Fibroblast of villous mesenchyme (primary cell): ENCODE measurements at places on chromosomes 4 and X.

GRCh38 chr4:5125321-5125720 is 74.0 kb downstream of the STK32B start:
- DNase-seq: no peak

DNA sequence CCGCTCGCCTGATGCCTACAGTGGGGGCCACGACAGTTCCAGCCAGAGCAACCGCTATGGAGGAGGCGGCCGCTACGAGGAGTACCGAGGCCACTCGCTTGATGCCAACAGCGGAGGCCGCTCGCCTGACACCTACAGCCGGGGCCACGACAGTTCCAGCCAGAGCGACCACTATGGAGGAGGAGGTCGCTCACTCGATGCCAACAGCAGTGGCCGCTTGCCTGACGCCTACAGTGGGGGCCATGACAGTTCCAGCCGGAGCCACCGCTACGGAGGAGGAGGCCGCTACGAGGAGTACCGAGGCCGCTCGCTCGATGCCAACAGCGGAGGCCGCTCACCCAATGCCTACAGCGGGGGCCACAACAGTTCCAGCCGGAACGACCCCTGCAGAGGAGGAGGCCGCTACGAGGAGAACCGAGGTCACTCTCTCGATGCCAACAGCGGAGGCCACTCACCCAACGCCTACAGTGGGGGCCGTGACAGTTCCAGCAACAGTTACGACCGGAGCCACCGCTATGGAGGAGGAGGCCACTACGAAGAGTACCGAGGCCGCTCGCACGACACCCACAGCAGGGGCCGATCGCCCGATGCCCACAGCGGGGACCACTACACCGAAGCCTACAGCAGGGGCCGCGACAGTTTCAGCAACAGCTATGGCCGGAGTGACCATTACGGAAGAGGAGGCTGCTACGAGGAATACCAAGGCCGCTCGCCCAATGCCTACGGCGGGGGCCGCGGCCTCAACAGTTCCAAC is 2.5 kb downstream of the RBMXL3 start:
- no peak for DNase-seq

- no peak for DNase-seq
Observed at GRCh38 chr4:40289366-40290188, 45.6 kb upstream of the CHRNA9 start.

DNA sequence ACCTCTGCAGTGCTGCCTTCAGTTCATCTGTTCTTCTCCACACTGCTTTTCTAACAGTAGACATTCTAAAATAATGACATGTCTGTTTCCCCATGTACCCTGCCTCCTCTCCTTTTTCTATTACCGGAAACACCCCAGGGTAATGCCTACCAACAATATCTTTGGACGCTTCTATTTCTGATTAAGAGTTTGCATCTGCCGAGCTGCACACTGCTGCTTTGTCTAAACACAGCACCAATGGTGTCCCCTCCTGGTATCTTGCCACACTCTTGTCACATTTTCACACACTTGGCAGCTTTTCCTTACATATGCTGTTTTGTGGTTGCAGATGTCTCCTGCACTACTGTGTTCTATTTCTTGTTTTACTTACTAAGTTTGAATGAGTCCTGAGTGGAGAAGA is 288.8 kb downstream of the GRIA2 start:
- DNase-seq: no peak

DNA sequence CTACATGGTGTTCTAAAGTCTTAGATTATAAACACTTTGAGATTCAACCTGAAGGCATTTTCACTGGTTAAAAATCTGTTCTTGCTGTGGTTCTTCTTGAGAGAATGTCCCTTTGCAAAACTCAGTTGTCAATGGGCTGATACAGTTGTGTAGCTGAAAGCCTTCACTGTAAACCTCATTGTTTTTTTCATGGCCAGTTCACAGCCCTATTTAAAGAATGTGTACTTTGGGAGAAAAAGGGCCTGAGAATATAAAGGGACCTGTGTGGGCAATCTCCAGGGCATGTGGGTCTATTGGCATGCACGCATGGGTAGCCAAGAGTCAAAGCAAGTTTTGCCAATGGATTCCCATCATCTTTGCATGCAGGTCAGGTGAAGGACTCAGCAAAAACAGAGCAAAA is 7.8 kb upstream of the MAP7D3 start:
- DNase-seq: no peak

DNA sequence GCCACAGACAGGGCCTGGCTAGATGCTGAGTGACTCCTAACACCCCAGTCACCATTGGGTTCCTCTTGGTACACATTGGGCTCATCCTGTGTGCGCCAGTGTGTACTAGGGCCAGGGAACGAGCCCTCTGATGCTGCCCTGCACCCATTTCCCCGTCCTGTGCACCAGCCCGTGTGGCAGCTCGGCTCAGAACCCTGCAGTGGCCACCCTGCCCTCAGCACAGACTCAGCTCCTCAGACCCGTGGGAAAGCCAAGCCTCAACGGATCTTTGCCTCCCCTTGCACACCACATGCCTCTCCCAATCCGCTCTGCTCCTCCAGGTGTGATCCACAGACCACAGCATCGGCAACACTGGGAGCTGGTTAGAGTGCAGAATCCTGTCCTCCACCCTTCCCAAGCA is 38.6 kb downstream of the EVC start:
- DNase-seq: no peak

DNA sequence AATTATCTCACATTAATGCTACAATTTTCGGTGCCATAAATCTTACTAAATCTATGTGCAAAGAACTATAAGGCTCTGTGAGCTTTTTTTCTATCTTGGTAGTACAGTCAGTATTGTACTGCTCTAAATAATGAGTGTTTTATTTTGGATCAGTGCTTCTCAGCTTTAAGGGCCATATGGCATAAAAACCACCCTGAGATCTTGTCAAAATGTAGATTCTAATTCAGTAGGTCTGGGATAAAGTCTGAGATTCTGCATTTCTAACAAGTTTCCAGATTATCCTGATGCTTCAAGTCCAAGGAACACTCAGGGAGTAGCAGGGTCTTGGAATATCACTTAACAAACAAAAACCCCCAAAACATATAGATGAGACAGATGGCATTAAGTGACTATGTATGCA is 486.5 kb downstream of the GRXCR1 start:
- DNase-seq: no peak

DNA sequence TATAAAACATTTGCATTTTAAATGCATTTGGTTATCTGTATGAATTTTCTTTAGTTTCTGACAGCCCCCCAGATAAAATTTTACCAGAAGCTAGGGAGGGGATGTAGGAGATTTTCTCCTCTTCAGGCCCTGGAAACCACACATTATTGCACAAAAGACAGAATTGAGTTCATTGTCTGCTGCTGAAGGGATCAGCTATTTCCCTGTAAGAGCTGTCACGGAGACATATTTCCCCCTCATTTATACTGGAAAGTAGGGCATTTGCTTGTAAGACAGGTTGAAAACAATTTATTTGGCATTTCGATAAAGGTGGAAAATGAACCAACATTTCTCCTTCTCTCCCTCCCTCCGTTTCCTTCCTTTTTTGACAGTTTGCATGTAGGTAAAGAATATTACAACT is 241.3 kb upstream of the LCORL start:
- DNase-seq: no peak

DNA sequence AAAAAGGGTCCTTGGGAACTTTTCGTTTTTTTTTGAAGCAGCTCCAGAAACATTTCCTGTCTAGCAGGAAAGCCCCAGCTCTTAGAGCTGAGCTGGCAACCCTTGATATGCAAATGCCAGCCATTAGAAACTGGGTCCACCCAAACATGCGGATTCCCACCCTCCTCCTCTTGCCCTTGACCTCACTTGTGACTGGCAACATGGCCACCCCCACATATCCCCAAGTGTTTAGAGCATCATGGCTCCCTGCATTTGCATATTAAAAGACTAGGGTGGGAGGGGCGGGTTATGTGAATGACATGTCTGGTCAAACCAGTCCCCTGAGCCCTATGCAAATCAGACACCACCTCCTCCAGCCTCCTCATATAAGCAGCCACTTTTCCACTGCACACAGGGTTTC is 671.1 kb downstream of the FAT4 start:
- no peak for DNase-seq

- no peak for DNase-seq
Observed at GRCh38 chrX:81202943-81203342, 1.0 kb downstream of the SH3BGRL start.

- DNase-seq: no peak
Observed at GRCh38 chrX:132833373-132833772, 125.1 kb downstream of the HS6ST2 start.

DNA sequence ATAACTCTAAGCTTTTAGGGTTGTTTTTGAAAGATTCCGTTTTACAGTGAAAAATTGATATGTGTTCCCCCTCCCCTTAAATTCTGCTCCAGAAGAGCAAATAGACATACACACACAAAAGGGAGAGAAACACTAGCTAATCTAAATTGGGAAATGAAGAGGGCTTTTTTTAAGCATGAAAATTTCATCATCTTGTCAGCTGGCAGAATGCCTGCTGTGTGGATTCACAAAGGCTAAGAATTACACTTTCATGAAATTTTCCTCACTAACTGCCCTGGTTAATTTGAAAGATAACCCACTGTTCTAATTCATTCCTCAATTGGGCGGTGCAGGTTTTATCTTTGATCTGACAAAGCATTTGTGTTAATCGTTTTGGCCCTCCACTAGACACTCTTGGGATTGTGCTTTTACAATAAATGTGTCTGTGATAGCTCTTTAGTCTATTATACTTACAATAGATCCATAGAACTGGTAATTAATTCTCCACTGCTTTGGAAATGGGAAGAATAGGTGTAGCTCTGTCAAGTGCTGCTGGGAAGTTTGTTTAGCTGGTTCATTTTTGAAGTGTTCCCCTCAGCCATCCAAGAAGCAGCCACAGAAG is 152.9 kb downstream of the POLA1 start:
- DNase-seq: peak; percentile 53

- peak; percentile 16 for DNase-seq
Observed at GRCh38 chr4:30821859-30822612, 101.9 kb downstream of the PCDH7 start.

- no peak for DNase-seq
Observed at GRCh38 chrX:84712621-84713020, 210.4 kb upstream of the HDX start.

DNA sequence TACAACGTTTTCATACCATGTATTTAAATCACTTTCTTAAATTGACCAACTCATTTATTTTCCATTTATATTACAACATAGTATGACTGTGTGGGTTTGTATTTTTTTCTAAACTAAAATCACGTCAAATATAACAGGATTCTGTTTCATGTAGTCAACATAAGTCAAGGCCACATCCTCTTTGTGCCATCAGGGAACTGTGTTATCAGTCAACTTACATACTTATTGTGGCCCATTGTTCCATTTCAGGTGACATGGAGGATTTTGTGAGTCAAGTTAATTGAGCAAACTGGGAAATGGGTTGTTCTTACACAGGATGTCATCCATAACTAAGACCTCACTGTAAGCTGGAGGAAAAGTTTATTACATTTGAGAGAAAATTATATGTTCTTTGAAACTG is 35.9 kb downstream of the STK26 start:
- no peak for DNase-seq

DNA sequence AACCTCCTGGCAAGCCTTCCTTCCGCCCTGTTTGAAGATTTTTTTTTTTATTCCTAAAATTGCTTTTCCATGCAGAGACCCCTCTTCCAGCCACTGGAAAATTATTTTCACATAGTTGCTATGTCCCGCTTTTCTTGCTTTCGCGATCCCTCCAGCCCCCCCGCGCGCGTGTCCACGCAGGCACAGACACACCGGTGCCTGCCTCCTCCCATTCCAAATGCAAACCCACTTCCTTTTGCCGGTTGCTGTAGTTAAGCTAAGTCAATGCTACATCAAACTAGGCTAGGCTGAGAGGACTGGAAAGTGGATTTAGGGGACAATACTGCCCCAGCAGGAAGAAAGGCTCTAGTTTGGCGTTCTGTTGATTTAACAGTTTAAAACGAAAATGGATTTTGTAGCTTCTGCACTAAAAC is 111.0 kb downstream of the DHX15 start:
- no peak for DNase-seq
